Stimulated activated CD4-positive, alpha-beta T cell treated with anti-CD3 and anti-CD28 coated beads, Interleukin-2, amount 100 ng/mL, for 4 hours (primary cell): ENCODE measurements at places on chromosomes 5 and 9.

DNA sequence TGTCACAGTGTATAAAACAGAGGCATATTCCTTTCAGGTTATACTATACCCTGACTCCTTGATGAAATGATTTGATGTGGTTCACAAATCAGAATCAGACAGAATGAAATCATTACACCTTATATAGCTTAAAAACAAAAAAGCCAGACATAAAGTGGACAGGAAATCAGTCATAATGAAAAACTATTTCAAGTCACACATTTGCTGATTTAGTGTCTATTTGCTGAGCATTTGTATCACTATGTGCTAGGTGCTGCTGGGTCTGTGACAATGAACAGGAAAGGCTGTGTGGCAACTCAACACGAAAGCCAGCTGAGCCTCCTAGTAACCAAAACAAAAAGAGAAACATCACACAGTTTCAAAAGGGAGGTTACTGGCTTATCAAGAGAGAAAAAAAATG, 194.0 kb downstream of the EFNA5 start:
- no peak for DNase-seq

DNA sequence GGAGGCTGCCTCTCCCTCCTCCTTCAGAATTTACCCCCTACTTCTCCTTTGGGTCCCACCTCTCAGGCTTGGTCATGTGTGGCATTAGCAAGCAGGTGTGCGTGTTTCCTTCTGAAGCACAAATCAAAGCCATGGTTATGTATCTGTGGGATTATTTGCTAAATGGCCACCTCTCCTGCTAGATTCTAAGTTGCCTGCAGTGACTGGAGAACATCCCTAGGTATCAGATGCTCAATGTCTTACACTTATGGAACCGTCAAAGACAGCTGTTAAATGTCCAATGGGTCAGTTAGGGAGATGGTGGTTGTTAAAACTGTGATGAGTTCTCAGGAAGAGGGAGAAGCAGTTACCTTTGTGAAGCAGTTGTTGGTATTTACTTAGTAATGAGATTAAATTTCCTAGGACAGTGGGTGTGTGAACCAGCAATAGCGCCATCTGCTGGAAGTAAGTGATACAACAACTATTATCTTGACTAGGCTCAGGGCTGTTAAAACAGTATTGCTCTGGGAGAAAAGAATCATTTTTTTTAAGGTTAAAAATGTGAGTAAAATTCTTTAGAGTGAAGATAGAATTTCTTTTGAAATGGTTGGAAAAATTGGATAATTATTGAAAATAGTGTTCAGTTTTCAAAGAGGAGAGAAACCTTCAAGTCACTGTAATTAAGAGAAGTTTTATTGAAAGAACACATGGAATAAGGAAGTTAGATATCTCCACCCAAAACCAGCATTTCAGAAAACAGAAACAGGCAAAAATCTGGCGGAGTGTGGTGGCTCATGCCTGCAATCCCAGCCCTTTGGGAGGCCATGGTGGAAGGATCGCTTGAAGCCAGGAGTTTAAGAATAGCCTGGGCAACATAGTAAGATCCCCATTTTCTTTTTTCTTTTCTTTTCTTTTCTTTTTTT, 71.3 kb downstream of the TMC1 start:
- peak; percentile 11 for DNase-seq

- no peak for DNase-seq
Measured at GRCh38 chr9:95229230-95229915, 88.1 kb downstream of the FANCC start.

GRCh38 chr5:153896117-153896516, 142.6 kb downstream of the FAM114A2 start:
- no peak for DNase-seq

DNA sequence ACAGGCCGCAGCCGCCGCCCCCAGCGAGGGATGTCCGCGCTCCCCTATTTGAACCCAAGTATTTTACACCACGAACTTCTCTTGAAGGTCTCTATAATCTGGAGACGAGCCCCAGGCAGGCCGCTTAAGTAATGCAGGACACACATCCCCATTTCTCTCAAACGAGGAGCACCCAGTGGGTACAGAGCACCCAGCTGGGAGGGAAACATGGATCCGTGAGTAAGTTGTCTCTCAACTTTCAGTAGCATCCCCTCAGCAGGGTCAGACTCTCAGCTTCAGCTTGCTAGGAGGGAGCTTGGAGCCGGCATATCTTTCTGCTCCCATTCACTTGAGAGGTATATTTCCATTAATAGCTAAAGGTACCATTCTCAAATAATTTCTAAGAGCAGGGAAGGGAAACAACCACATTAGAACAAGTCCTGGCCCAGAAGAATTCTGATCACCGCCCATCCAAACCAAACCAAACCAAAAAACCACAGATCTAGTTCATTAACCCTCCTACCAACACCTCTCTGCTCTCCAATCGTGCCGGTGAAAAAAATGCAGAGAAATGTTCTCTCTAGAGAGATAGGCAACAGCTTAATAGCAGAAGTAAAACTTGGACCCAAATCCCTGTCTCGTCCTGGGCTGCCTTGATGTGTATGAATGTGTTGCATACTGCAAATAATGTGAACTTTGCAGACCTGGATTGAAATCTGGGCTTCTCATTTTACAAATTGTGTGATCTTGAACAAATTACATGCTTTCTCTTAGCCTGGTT, 910 bp downstream of the TDRD7 start:
- DNase-seq, result no peak
